ENCODE measurements at places on chromosomes 7 and 10.
A peak's percentile ranks its signal among the peaks of the same experiment; 100 is the strongest.

DNA sequence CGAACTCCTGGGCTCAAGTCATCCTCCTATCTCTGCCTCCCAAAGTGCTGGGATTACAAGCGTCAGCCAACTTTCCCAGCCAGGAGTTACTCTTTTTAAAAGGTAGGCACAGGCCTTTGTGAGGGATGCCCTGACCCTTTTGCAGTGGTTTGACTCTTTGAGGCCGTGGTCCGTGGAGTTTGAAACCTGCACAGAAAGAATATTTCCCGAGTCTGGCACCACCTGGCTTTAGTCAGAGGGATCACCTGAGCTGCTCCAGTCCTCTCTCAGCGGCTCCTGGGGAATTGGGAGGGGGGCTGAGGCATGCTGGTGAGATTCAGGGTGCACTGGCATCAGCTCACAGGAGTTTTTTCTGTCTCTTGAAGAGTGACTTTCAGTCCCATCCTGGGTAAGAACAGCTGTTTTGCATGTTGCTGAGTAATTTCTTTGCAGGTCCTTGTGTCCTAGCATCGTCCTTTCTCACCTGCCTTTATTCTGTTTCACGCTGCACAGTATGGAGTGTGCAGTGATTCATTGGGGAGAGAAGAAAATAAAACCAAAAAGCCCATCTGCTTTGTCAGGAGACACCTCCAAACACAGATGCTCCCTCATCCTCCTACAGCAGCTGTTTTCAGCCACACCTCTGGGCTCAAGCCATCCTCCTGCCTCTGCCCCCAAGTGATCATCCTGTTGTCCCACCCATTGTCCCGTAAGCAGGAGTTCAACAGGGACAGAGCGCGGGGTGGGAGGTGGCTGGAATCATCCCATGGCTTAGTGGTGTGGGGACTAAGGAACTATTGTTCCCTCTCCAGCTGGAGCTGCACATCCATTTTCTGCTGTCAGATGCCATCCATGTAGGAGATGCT lies 284.7 kb downstream of the CAMK1D start:
- DNase-seq = peak; percentile 13

DNA sequence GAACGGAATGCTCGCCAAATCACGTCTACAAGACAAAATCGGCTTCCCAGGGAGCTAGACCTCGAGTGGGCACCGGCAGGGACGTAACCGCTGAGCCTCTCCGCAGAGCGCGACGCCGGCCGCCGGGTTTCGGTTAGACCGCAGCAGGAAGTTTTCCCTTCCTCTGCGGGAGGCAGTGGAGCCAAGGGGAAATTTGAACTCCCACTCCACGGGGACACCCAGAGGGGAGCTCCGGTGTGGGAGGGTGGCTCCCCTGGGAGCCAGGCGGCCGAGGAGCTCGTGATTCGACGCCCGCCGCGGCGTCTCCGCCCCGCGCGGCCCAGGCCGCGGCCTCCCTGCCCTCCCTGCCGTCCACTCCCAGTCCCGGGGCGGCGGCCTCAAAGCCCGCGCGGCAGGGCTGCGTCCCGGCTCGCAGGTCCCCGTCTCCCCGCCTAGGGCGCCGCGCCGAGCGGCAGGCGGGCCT lies 426 bp downstream of the SYPL1 start:
- DNase-seq = peak; percentile 52

GRCh38 chr10:98293550-98294269 lies 25.7 kb upstream of the LOXL4 start:
- DNase-seq = no peak

- no peak for DNase-seq
Observed at GRCh38 chr7:134465491-134465890, 6.6 kb upstream of the AKR1B1 start.

GRCh38 chr10:14089556-14090292 lies 241.0 kb downstream of the FRMD4A start:
- DNase-seq = no peak

DNA sequence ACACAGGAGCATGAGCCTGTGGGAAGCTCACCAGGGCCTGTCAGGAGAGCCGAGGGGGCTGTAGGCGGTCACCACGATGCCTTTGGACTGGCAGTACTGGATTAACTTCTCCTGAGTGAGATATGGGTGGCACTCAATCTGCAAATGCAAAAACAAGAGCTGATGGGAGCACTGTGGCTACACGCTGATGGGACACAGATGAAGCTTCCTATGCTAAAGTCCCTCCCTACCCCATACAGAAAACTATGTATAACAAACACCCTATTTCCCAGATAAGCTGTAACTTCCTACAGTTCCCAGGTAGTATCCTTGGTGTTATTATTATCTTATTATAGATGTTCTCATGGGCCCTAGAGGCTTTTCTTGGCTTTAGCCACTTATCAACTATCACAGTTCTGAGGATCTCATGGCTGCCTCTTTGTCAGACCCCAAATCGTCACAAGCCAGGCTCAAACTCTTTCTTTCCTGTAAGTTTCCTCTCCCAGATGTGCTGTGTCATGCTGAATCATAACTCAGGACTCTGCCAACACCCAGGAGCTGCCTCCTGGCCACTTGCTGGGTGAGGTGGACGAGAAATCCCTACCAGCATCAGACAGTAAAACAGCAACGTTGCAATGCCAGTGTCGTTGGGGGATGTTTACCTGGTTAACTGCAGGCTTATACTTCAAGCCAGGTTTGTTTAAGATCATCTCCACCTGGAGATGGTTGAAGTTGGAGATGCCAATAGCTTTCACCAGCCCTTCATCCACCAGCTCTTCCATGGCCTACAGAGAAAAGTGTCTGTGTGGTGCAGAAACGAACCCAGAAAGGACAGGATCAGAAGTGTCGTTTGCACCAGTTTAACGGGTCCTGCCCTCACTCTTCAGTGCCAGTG lies 10.3 kb downstream of the AKR1B1 start:
- no peak for DNase-seq

- no peak for DNase-seq
Observed at GRCh38 chr7:25839084-25839769, 312.8 kb upstream of the NFE2L3 start.

- DNase-seq = no peak
Observed at GRCh38 chr10:117830787-117831212, 215.9 kb downstream of the RAB11FIP2 start.

All from T-helper 1 cell (primary cell).